ENCODE measurements at places on chromosomes 4 and X.
A peak's percentile ranks its signal among the peaks of the same experiment; 100 is the strongest.

GRCh38 chr4:116736756-116737155 lies 348.6 kb downstream of the TRAM1L1 start:
- no peak for DNase-seq

GRCh38 chr4:53890461-53890860 lies 173.9 kb downstream of the CHIC2 start:
- DNase-seq, result no peak

- peak; percentile 55 for DNase-seq
These were observed at the start of gene TLL1 for GRCh38 chr4:165872461-165873297. TLL1 (plus strand) TSS chr4:165873237; CDS start chr4:165873905, 668 bp downstream.

- DNase-seq, result no peak
These were observed 214.5 kb downstream of the TLL1 start for GRCh38 chr4:166087569-166087968.

- DNase-seq, result no peak
These were observed 207.4 kb downstream of the CEP135 start for GRCh38 chr4:56156141-56156540.

GRCh38 chr4:107665001-107665400 lies 55.0 kb downstream of the PAPSS1 start:
- no peak for DNase-seq

GRCh38 chr4:14583331-14583730 lies 418.9 kb upstream of the CPEB2 start:
- DNase-seq, result no peak

DNA sequence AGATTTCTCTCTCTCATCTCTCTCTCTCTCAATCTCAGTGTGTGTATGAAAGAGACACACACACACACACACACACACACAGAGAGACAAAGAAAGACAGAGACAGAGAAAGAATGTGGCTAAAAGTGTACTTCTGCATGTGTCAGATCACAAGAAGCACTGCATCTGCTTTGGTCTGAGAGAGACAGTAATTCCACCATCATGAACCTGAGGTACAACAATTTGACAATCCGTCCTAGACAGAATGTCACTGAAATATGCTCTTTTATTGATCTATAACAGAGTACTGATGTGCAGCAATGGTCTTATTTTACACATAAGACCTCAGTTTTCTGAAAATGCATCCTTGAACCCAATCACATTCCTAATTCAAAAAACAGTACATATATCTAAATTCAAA lies 576.2 kb upstream of the SMIM31 start:
- DNase-seq, result no peak

GRCh38 chr4:119858176-119858575 lies 208.5 kb downstream of the MAD2L1 start:
- DNase-seq, result no peak

DNA sequence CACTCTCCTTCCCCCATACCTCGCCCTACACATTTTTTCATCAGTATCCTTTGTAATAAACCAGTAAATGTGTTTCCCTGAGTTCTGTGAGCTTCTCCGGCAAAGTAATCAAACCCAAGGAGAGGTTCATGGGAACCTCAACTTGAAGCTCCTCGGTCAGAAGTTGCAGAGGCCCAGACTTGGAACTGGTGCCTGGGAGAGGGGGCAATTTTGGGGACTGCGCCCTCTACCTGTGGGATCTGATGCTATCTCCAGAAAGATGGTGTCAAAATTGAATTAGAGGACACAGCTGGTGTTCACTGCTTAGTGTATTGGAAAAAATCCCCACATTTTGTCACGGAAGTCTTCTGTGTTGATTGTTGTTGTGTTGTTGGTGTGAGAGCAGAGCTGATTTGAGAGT lies 70.6 kb downstream of the ATP11C start:
- DNase-seq, result no peak

DNA sequence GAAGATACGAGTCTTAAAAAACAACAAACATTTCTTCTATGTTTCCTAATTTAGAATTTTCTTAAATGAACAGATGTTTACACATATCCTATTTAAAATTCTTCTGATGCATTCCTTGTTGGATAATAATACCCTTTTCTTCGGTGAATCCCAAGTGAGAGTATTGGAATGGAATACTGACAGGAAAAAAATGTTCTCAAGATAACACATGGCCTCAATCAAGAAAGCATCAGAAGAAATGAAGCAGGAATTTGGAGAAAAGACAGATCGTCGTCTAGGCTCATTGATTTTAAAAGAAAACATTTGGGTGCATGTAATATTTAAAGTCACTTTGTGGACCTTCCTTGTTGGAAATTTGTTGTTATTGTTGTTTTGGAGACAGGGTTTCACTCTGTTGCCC lies 196.9 kb upstream of the ANK2 start:
- DNase-seq, result no peak

- no peak for DNase-seq
These were observed 537.4 kb upstream of the MAGEB18 start for GRCh38 chrX:25600776-25601175.

Measured in cardiac muscle cell (in vitro differentiated cells and primary cell).